Foreskin keratinocyte (primary cell): ENCODE measurements at places on chromosomes 3 and 15.

GRCh38 chr3:188403404-188403803 lies 249.4 kb downstream of the LPP start:
- DNase-seq: no peak

DNA sequence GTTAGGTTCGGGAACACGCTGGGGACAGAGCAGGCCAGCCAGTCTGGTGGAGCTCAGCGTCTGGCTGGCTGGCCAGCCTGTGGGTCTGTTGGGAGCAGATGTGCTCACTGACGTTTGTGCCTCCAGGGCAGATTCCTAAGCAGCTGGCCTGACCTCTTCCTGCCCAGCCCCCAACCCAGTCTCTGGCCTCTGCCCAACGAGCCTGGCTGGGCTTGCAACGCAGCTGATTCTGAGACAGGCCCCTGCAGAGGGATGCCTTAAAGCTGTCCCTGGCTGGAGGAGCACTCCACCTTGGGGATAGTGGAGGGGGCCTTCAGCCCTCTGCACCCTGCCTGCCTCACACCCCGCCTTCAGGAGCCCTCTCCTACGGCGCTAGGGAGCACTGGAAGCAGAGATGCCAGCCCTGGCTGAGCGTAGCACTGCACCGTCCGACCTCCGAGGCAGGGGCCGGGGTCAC lies 46.0 kb downstream of the KLF13 start:
- peak; percentile 82 for DNase-seq

GRCh38 chr15:58839485-58839884 lies 68.4 kb downstream of the MINDY2 start:
- DNase-seq: no peak

GRCh38 chr15:57245714-57246113 lies 130.6 kb upstream of the CGNL1 start:
- no peak for DNase-seq

- DNase-seq: no peak
Measured at GRCh38 chr3:194756791-194757325, 71.2 kb downstream of the FAM43A start.

DNA sequence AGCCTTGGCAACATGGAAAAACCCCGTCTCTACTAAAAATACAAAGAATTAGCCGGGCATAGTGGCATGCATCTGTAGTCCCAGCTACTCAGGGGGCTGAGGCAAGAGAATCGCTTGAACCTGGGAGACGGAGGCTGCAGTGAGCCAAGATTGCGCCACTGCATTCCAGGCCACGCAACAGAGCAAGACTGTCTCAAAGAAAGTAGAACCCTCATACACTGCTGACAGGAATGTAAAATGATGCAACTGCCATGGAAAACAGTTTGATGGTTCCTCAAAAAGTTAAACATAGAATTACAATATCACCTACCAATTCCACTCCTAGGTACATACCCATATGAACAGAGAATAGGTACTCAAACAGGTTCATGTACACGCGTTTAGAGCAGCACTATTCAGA lies 158.9 kb downstream of the TBC1D5 start:
- no peak for DNase-seq

DNA sequence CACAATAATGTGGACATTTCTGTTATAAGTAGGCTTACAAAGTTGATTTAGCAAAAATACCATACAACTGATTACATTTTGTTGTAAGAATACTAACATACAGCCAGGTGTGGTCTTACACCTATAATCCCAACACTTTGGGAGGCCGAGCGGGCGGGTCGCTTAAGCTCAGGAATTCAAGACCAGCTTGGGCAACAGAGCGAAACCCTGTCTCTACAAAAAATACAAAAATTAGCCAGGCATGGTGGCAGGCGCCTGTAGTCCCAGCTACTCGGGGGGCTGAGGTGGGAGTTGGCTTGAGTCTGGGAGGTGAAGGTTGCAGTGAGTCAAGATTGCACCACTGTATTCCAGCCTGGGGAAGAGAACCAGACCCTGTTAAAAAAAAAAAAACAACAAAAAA lies 67.1 kb downstream of the DLG1 start:
- DNase-seq: no peak

DNA sequence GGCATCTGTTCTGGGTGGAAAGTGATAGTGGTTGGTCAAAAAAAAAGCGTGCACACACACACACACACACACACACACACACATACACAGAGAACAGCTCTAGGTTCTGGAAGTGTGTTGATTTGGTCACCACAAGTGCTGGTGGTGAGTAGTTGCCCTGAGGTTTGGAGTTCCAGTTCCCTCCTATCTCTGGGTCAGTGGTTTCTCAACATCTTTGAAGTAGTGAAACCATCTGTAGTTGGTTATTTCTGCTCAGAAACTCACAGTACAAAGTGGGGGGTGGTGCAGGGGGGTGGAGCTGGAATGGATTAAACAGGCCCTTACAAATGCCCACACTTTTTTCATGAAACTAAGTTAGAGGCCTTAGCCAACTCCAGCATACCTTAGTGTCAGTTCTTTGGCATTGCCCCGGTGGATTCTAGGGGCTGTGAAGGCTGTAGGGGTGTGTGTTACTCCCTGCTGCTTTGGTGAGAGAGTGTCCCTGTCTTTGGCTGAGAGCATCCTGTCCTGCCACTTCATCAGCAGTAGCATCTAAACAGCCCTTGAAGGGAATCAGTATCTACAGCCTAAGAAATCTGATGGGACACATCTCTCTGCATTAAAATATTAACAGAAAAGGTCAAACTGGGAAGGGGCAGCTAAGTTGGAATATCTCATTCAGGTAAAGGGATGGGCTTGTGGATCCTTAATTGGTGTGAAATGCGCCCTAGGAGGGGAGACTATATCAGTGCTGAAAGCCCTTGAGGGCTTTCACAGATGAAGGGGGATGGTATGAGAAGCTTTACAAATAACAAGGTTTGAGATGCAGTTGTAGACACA lies 20.6 kb downstream of the SMAD3 start:
- DNase-seq: no peak

DNA sequence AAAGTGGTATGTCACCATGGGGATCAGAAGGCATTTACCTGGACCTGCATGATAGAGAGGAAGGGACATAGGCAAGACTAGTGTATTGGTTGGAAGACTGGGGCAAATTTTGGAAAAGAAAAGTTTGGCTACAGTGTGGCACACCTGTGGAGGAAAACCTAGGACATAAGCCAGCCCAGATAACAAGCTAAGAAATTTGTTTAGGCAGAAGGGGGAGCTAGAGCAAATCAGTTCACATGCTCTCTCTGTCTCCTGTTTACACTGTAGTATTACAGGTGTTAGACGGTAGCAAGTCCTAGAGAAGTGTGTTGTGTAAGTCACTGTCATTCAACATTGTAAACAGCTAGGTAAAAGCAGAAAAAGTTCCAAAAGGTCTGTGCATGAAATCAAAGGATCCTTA lies 11.9 kb upstream of the ALDH1A2 start:
- no peak for DNase-seq

DNA sequence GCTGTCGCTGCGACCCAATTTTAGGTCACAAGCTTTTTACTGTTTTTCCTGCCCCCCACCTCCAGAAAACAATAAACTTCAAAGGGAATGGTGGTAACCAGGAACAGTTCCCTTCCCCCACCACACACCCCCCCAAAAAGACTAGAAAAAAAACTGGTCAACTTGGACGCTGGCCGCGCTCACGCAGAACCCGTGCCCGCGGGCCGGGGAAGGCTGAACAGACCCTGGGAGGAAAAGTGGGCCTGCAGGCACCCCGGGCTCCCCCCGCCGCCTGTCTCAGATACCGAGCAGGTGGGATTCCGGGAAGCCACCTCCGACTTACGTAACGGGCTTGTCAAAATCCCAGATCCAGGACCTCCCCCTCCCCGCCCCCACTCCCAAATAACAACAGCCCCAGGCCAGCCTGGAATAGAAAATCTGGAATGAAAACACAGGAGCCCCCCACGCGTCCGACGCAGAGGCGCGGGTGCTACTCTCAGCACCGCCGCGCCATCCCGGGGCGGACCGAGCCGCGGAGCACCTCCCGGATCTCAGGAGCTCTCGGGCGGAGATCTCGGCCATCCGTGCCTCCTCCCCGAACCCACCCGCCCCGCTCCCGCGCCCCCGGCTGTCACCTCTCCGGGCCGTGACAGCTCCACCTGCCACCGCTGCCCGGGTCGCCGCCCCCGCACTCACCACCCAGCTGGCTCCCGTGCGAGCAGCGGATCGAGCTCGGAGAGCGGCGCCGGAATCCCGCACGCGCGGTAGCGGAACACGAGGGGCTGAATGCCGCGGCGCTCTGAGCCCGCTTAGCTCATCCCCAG lies 557 bp downstream of the DENND4A start:
- peak; percentile 42 for DNase-seq

GRCh38 chr3:155805802-155806618 lies at the start of gene C3orf33:
TSS of gene C3orf33 (minus strand) at chr3:155806278. CDS start at chr3:155806252, 26 bp downstream.
- DNase-seq: peak; percentile 47

DNA sequence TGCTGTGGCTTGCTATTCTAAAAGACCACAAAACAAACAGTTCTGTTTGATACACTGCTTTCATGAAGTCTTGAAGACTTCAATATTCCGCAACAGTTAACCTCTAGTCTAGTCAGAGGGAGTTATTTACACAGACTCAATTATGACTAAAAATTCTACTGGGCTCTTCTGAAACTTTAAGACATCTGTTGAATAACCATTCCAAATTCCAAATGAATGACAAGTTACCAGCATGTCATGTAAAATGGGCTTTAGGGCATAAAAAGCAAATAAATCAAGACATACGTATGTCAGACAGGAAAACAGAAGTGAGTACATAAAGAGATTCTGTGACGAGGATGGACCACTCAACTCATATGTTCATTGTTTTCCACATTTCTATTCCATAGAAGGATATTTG lies 93.9 kb downstream of the PLOD2 start:
- peak; percentile 90 for DNase-seq

DNA sequence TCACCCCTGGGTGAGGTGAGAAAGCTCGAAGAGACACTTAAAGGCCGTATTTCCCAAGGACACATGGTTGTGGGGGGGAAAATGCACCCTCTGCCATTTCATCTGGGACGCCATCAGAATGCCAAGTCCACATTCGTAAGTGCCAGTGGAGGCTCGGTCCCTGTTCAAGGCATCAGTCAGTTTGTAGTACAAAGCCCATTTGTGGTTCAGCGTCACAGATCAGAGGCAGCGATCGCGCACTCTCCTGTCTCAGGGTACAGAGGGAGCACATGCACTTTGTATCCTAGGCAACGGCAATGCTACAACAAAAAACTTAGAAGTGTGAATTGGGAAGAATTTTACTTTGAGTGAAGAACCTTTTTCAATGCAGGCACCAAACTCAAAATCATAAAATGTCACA lies 27.2 kb downstream of the SEMA6D start:
- no peak for DNase-seq

DNA sequence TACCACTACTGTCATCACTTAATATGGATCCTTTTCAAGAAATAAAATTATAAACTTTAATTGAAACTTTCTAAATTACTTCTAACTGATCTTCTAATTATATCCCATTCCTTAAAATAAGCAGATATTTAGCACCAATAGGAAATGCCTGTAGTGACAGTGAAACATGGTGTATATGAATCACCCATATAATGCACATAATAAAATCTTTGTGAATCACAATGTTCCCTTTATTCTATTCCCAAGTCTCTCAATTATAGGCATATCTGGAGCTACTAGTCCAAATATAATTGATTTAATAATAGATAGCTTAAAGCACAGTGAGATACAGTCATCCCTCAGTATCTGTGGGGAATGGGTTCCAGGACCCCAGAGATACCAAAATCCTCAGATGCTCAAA lies 490.3 kb downstream of the NLGN1 start:
- no peak for DNase-seq

DNA sequence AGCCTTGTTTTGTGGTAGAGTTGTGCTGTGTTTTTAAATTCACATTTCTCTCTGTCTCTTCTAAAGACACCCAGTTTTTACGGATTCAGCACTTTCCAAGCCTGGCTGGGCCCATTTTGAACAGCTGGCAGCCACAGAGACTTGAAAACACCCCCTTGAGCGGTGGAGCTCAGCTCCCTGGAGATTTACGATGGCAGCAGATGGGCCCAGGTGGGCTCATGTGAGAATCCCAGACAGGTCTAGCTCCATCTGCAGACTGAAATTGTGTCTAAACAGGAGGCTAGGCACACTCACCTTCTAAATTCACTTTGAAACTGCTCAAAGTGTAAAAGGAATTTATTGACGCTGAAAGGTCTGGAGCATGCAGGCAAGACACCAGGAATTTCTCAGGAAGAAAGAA lies 232.0 kb upstream of the HES1 start:
- no peak for DNase-seq

- no peak for DNase-seq
Measured at GRCh38 chr3:14570089-14570488, 29.9 kb upstream of the GRIP2 start.

GRCh38 chr15:74263466-74263865 lies 27.3 kb downstream of the CCDC33 start:
- peak; percentile 51 for DNase-seq
